ENCODE measurements at places on chromosomes 7 and 10.

DNA sequence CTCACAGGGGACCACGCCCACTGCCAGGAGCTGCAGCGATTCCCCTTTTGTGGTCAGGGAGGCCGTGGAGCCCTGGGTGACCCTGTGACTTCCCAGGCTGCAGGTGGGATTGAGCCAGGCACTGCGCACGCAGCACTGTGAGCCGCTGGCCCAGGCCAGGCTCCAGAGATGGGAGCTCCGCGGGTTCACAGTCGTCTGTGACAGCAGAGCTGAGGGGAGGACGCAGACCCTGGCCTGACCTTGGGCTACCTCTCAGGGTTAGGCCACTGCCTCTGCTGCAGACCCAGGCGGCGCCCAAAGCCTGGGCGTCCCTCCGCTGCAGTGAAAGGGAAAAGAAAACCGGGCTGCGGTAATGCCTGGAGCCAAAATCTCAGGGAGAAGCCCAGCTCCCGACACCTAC, 107.5 kb upstream of the GPR26 start:
- DNase-seq, result no peak

DNA sequence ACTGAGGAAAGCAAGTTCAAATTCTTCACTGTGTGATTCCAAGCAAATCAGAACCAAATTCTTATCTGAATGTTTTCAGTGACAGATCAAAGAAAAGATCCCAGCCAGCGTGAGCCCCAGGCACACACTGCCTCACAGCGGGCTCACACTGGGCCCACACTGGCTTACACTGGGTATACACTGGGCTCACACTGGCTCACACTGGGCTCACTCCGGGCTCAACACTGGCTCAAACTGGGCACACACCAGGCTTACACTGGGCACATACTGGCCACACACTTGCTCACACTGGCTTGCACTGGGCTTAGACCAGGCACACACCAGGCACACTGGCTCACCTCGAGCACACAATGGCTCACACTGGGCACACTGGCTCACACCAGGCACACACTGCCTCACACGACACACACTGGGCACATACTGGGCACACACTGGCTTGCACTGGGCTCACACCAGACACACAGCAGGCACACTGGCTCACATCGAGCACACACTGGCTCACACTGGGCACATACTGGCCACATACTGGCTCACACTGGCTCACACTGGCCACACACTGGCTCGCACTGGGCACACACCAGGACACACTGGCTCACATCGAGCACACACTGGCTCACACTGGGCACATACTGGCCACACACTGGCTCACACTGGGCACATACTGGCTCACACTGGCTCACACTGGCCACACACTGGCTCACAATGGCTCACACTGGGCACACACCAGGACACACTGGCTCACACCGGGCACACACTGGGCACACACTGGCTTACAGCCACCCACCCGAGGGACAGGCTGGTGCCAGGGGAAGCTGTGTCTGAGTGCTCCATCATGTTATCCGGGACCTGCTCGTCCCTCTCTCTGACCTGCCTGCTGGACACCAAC, 156.3 kb downstream of the PTPRN2 start:
- no peak for DNase-seq

- no peak for DNase-seq
Observed at GRCh38 chr7:64997164-64997908, 6.5 kb upstream of the ZNF117 start.

DNA sequence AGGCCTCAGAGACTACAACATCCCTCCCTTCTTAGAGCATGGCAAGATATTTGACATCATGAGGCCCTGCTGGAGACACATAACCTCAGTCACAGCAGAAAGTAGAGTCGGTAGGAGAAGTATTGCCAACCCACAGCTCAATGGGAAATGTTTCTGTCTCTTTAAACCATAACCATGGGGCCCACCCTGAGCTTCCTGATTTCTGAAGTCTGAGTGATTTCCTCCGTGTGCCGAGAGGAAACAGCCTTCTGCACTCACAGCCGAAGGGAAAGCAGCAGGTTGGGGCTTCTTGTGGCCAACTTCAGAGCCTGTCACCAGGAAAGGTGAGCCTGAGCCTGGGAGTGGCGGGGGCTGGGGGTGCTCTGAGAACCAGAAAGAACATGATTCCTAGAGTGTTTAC, at the start of gene GIMAP1:
TSS of gene GIMAP1 (plus strand) at position 246 of the 400 bp plus-strand sequence. CDS start 2,435 bp downstream, outside the sequence.
- no peak for DNase-seq

DNA sequence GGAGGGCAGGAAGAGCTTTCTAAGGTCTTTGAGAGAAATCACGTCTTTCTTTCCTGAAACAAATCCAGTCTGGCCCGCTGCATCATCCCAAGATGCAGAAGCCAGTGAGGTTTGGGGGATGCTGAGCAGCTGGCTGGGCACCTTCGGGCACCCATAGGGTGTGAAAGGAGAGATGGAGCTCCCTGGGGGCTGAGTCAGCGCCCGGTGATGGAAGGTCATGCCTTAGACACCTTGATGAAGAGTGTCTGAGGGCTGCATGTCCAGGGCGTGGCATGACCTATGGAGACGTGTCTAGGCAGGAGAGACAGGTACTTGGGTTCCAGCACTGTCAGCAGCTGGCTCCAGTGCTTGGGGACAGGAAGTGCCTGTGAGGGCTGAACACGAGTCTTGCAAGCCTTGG, 88.3 kb downstream of the GOLGA7B start:
- no peak for DNase-seq

- DNase-seq, result no peak
Observed at GRCh38 chr7:94556028-94556427, 46.4 kb downstream of the CASD1 start.

GRCh38 chr7:20225384-20225783, 8.2 kb upstream of the MACC1 start:
- DNase-seq, result no peak

DNA sequence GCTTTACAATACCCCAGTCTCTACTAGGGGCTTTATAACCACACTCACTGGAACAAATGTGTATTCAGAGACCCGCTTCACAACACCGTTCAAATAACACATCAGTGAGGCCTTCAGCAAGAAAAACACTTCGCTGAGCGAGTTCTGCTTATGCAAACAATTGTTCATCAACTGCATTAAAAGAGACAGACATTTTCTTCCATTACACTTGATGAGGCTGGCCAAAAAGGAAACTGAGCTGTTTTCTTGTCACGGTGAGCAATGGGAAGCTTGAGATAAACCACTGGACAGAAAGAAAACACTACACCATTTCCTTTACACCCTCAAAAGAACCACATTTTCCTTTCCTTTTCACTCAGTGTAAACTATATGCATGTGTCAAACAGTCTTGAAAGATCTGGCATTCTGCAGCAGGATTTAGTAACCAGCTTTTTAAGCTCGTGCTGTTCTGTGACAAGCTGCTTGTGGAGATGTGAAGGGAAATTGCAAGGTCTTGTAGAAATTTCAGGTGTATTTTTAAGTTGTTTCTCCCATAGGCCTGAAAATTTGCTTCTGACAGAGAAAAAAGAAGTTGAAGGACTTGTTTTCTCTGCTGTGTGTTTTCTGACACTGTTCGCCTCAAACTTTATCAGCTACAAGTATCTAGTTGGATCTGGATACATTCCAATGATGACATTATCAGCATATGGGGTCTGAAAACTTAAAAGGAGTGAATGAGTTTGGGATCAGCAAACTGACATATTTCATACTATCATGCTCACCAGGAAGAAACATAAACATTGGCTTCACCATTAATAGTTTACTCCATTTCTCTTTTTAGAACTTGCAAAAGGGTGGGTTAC, 693.1 kb downstream of the PARD3 start:
- no peak for DNase-seq

- DNase-seq, result no peak
Observed at GRCh38 chr10:132452651-132453469, 55.9 kb downstream of the PWWP2B start.

- DNase-seq, result no peak
Observed at GRCh38 chr10:125473143-125473793, 209.7 kb downstream of the TEX36 start.

GRCh38 chr7:837001-837400, 4.7 kb downstream of the SUN1 start:
- no peak for DNase-seq

DNA sequence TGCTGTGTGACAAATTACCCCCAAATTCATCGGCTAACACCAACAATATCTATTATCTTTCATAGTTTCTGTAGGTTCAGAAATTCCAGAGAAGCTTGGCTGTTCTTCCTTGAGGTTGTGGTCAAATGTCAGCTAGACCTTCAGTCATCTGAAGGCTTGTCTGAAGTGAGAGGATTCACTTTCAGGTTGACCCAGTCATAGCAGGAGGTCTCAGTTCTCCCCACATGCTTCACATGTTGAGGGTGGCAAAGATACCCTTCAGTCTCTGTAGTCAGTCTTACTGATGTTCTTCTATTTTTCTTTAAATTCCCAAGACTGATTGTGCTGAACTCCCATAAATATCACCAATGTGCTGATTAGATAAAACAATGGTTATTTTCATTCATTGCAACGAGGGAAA, 1692.0 kb downstream of the REEP3 start:
- no peak for DNase-seq

DNA sequence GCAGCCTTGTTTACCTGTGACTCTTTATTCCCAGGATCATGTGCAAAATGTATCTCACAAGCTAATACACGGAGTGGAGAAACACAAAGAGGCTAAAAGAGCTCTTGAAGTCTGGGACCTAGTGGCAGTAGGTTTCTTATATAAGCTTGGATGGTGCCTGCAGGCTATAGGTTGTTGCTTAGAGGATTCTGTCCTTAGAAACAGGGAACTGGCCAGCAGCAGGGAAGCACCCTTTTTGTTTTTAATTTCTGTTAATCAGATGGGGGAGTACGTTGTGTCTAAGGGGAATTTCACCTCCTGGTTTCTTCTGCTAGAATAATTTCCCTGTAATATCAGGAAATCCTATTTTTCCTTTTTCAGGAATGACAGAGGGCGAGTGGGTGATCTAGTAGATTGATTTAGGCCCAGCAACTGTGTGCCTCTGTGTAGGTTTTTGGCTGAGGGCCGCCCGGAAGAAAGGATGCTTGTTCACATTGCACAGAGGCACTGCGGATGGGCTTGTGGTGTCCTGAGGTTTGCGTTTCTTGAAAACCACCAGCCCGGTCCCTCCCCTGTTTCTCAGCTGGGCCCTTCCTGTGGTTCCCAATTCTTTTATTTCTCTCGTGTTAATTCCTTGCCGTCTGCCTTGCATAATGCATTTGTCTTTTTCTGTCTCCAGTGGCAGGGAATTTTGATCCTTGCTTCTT, 158.0 kb downstream of the CAMK1D start:
- DNase-seq, result no peak

DNA sequence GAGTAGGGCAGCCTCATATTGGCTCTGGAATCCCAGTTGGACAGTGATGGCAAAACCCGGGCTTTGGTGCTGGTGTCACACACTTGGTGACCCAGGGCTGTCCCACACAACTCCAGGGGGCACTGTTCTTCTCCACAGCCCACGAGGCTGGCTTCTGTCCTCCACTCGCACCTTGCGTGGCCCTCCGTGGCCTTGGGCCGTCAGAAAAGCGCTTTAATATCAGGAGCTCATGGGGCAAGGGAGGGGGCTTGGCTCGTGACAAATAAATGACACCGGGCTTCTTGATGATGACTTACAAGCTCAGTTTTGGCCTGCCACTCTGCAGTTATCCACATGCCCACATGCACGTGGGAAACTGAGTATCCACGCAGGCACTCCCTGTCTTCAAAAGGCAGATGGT, 8.1 kb downstream of the DOCK1 start:
- no peak for DNase-seq

GRCh38 chr7:40572810-40573465, 438.1 kb downstream of the SUGCT start:
- DNase-seq, result no peak

DNA sequence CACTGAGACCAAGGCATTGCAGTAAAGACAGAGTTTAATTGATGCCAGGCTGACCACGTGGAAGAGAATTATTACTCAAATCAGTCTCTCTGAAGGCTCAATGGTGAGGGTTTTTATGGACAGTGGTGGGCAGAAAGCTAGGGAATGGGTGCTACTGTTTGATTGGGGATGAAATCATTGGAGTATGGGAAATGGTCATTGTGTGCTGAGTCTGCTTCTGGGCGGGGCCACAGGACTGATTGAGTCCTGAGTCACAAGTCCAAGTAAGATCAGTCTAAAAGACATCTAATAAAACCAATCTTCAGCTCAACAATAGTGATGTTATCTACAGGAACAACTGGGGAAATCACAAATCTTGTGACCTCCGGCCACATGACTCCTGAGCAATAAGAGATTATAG, 868.4 kb downstream of the SORCS3 start:
- no peak for DNase-seq

- DNase-seq, result no peak
Observed at GRCh38 chr10:74855027-74855426, 28.6 kb downstream of the KAT6B start.

- DNase-seq, result no peak
Observed at GRCh38 chr10:59702347-59702746, 7.3 kb downstream of the SLC16A9 start.

DNA sequence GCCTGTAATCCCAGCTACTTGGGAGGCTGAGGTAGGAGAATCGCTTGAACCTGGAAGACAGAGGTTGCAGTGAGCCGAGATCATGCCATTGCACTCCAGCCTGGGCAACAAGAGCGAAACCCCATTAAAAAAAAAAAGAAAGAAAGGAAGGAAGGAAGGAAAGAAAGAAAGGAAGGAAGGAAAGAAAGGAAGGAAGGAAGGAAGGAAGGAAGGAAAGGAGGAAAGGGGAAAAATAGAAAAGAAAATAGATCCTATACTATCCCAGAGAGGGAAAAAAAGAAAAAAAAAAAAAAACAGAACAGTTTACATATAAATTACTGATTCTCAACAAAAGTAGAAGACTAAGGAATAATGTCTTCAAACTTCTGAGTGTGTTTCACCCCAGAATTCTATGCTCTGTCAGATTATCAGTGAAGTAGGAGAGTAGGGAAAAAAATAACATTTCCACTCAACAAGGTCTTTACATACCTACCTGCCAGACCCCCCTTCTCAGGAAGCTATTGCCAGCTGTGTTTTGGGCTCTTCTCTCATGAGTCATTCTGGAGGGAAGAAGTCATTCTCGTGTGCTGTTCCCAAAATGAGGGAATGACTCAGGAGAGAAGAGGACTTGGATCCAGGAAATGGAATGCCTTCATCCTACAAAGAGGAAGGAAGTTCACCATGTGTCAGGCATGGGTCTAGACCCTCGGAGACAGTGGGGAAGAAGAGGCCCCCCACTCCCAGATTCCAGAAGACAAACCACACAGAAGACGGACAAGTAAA, 20.9 kb downstream of the RGS10 start:
- DNase-seq, result no peak

Data from NK-92 treated with Interleukin-12 subunit alpha and Interleukin-12 subunit beta, amount 100 ng/mL, for 24 hours (cell line).